ENCODE measurements at places on chromosomes 1 and 21.
A peak's percentile ranks its signal among the peaks of the same experiment; 100 is the strongest.

DNA sequence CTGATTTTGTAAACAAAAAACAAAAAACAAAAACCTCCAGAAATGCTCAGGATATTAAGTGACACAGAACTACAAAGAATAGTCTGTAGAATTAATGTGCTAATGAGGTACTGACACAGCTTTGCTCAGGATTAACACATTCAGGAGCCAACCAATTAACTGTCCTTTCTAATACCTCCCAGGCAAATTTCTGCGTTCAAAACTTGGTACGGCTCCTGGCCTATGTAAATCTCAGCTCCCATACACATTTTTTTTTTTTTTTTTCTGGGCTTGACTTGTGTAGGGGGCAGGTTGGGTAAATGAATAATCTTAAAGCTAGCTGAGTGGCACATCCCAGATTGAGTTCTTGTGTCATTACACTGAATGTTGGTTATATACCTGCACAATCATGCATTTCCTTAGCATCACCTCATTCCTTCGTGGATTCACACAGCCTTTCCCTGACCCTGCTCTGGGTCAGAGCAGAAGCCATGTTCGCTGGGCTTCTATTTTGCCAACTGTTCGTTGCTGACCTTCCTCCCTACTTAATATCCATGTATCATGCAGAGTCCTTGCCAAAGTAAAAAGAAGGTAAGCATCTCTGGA is 12.6 kb upstream of the IER5 start:
- no peak for DNase-seq

GRCh38 chr1:174022080-174022975 is at the start of gene RC3H1:
Gene RC3H1 (minus strand): TSS chr1:174022357. CDS start chr1:173992985, 29,372 bp downstream.
- DNase-seq = peak; percentile 67

GRCh38 chr1:67766141-67766978 is 66.9 kb downstream of the GNG12 start:
- no peak for DNase-seq

- peak; percentile 12 for DNase-seq
These were observed 61.4 kb upstream of the VCAM1 start for GRCh38 chr1:100657876-100658715.

- no peak for DNase-seq
These were observed 333.8 kb downstream of the ST6GALNAC3 start for GRCh38 chr1:76408303-76408702.

DNA sequence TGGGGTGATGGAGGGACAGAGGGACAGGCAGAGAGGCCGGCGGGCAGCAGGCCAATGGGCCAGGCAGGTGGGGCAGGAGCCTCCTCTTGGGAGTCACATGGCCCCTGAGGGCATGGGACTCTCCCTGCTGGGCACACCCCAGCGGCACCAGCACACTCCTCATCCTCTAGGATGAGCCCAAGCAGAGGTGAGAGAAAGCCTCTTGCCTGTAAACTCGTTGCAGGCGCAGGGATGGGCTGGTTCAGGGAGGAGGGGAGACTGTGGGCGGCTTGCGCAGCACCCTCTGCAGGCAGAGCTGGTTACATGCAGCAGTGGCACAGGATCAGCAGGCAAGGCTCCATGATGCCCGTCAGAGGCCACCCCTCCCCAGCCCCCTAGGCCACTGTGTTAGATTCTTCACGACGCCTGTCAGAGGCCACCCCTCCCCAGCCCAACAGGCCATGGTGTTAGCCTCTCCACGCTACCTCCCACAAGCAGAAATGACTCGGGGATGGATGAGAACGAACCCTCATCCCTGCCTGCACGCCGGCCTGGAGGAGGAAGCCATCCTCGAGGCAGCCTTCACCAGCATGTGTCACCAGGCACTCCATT is 209.7 kb upstream of the VAMP3 start:
- DNase-seq = no peak

DNA sequence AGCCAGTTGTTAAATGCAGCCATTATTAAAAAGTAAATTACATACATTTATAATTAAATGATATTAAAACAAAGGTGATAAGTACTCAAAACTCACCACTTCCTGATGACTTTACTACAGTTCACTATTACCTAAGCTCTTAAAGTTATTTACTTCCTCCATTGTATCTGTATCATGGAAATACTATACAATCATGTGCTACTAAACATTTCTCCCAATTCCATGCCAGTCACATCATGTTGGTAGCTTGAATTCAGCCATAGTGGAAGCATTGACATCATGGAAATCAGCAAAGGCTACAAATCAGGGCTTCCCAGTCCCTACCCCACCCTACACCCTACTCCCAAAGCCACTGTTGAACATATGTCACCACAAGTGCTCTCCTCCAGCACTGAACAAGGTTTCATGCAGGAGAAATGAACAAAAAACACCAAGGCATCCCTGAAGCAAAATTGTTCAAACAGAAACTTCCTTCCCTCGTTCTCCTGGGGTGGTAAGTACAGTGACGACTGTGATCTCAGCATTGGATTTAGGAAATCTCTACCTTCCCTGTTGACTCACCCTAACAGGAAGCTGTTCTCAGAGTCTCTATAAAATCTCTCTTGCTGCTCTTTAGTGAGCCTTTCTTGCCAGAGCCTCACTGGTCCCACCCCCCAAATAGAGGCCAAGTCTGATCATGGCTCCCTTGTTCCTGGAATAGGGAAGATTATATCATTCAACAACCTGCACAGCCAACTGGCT is 12.7 kb downstream of the VSIG8 start:
- DNase-seq = no peak

- no peak for DNase-seq
These were observed 16.1 kb upstream of the MFSD2A start for GRCh38 chr1:39938856-39939255.

- DNase-seq = no peak
These were observed 54.3 kb upstream of the SDC3 start for GRCh38 chr1:30962609-30963508.

- no peak for DNase-seq
These were observed 491.2 kb upstream of the ZRANB2 start for GRCh38 chr1:71572038-71572437.

- DNase-seq = peak; percentile 65
These were observed 106.8 kb upstream of the ATP1A1 start for GRCh38 chr1:116265931-116266863.

- no peak for DNase-seq
These were observed 156.0 kb upstream of the TIAM1 start for GRCh38 chr21:31500071-31500470.

DNA sequence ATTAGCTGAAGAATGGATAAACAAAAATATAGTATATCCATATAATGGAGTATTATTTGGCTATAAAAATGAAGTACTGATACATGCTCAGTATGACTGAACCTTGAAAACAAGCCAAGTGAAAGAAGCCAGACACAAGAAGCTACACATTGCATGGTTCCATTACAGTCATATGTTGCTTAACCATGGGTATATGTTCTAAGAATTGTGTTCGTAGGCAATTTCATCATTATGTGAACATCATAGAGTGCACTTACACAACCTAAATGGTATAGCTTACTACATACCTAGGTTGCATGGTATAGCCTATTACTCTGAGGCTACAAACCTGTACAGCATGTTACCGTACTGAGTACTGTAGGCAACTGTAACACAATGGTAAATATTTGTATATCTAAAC is 28.6 kb upstream of the FCAMR start:
- DNase-seq = no peak

DNA sequence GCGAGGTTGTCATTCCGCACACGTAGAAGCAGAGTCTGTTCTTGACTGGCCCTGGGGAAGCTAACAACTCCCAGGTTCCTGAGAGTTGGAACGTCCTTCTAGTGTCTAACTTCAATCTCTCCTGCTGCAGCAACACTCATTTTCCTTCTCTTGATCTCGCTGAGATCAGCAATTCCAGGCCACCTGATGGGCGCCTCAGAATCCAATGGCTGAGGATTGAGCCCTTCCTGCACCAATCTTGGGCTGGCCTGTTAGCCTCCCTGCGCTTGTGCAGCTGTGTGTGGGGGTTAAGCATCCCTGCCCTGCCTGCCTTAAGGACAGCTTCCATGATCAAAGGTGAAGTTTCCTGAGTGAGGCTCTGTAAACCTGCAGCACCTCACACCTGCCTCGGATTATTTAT is 87.9 kb downstream of the SYT2 start:
- no peak for DNase-seq

DNA sequence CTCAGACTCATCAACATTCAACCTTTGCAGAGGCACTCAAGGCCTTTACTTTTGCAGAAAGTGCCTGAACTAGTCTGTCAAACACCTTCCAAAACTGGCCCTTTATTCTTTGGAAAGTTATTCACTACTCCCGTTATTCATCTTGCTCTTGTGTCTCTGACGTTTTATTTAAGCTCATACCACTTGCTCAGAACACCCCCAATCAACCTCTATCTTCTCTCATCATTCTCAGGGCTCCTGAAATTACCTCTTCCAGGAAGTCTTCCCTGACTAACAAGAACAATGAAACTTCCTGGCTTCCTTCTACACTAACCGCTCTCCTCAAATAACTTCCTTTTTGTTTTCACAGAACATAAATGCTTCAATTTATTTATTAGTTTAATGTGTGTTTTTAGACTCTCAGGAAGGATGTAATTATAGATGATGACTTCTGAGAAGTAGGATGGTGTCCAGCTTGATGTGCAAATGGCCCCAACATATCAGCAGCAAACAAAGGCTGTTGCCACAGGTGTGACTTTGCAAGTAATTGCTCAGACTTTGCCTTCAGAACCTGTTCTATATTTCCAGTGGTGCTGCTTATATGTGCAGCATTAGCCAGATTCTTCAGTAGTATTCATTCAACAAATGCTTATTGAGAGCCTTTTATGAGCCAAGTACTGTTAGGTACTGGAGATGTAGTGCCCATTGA is 22.8 kb upstream of the BATF3 start:
- DNase-seq = no peak

- DNase-seq = no peak
These were observed 1106.4 kb downstream of the AMY1C start for GRCh38 chr1:104856091-104856490.

DNA sequence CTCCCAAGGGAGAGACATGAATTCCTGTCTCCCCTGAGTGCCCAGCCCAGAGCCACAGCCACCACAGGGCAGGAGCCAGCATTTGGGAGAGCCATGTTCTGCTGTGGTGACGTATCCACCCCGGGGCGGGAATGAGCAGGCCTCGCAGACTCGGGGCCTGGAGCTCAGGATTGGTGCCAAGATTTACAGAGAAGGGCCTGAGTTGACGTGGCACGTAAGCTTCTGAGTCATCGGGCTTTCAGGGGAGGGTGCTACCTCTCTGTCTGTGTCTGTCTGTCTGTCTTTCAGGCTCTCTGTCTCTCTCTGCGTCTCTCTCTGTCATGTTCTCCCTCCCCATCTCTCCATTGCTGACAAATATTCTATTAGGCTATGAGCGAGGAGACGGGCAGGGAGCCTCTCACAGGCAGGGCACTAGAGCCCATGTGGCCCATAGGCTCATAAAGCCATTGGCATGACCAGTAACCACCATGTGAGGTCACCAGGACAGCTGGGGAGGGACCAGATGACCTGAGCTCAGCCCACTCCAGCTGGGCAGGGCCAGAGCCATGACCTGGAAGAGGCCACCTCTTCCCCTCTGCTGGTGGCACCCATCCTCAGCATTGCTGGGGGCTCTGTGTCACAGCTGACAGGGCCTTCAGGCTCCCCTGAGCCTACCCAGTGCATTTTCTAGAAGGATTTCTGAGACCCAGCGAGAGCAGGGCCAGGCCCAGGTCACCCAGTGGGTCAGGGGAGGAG is 300.0 kb upstream of the VAMP3 start:
- DNase-seq = no peak

DNA sequence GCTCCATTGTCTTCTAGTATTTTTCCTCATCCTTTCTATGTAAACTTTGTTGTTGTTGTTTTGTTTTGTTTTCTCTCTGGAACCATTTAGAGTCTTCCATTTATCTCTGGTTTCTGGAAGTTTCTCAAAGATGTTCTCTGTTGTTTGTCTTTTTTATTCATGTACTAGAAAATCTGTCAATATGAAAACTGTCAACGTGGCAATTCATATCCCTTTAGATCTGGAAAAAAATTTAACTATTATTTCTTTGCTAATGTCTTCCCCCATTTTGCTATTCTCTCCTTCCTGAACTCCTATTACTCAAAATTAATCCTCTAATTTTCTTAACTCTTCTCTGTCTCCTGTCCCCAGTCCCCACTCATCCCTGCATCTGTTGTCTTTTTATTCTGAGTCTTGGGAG is 55.9 kb upstream of the LRRN2 start:
- DNase-seq = peak; percentile 27

DNA sequence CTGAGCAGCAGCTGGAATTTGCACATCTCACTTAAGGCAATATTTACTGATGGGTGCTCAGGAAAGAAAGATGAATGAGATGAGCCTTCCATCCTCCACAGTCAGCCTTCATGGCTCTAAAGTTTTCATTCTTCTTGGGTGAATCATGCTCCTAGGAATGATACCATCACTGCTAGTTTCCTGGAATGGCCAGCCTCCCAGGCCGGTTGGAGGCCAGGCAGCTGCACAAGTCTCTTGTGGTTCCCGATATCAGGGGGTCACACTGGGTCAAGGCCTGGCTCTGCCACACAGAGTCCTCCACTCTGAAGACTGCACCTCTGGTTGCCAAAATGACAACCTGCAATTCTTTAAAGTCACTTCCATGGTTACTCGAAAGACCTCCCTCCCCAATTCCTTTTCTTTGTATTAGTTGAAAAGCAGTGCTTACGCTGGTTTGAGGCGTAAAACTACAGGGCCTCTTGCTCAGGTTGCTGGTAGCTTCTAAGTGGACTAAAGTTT is 46.2 kb upstream of the PALMD start:
- no peak for DNase-seq

GRCh38 chr1:98439471-98439870 is 222.1 kb upstream of the SNX7 start:
- no peak for DNase-seq

- DNase-seq = peak; percentile 2
These were observed 7.3 kb upstream of the FCGR2A start for GRCh38 chr1:161497961-161498360.

DNA sequence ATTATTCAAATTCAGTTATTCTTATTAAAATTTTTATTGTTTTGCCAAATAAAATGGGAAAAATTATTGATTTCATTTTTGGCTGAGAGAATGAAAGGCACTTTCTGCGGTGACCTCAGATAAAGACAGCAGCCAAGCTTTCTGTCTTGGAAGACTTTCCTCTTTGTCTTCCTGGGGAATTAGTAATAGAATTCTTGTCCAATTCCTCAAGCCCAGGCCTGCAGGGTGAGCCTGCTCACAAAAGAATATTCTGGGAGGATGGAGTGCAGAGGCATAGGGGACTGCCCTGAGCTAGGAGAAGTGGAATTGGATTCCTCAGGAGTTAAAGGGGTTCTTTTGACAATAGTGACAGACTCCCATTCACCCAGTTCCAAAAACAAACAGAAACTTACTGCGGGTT is 614.5 kb upstream of the ADGRL2 start:
- no peak for DNase-seq

Data from NCI-H524 (cell line).